ENCODE measurements at places on chromosomes 7 and 10. TPM values are rescaled to one million over a fixed set of nuclear protein-coding genes. Genes with fewer than 3 reads are reported as not detected.
A peak's percentile ranks its signal among the peaks of the same experiment; 100 is the strongest.

TFEC gene
- 0.73 TPM for total RNA-seq

CALML3 gene
- not detected for total RNA-seq

ZNF783 gene
- total RNA-seq: 12.7 TPM

ELMO1 gene
- 64.0 TPM for total RNA-seq

SLC26A5 gene
- total RNA-seq: not detected

GRCh38 chr10:130185591-130185990 is 49.4 kb downstream of the GLRX3 start:
- DNase-seq: no peak
- no peak overlapping the region for H3K27ac ChIP-seq
- H3K36me3 ChIP-seq: peaks cover 19% of the 10 kb centered on the region

DNA sequence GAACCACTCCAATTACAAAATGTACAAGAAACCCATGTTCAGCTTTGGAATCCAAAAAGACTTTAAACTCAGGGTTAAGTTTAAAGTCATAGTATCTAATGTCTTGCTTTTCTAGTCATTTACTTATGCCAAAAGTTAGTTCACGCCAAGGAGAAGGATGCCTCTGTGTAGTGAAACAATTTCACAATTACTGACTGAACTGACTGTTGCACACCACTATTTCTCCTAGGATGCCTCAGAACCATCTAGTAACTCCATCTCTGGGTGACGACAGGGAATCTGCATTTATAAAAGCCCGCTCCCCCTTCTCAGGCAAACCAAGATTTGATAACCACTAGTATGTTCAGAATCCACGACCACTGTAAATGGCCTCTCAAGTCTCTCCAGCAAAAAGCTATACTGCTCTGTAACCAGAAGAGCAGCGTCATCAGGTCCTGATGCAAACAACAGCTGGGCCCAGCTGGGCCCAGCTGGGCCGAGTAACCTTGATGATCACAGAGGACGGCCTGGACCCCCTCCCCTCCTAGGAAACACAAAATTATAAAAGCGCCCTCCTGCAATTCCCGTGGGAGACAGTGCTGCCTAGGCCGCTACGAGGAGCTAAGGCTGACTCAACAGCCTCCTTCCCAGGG is 680 bp upstream of the ADO start:
- peak overlapping the region; percentile 100 for H3K27ac ChIP-seq
- peak overlapping the region; percentile 93 for H3K4me3 ChIP-seq
- peaks cover 36% of the 10 kb centered on the region for H3K36me3 ChIP-seq
- H3K27me3 ChIP-seq: peaks cover 11% of the 10 kb centered on the region
- H3K4me1 ChIP-seq: peaks cover 39% of the 10 kb centered on the region

DNA sequence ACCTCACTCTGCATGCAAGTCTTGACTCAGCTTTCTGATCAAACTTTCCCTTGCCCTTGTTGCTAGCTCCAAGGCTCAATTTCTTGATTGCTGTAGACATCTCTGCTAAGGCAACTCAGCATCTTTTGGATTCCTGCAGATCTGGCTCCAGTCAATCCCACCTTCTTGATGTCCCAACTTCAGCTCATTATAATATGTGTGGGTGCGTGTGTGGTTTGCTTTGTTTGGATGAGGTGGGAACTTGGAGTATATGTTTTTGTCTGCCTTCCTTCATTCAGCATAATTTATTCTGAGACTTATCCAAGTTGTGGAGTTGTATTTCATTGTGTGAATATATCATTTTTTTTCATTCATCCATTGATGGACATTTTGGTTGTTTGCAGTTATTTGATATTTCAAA is 364.8 kb upstream of the IGFBP3 start:
- H3K4me1 ChIP-seq: no peaks in the 10 kb centered on the region
- H3K27me3 ChIP-seq: no peaks in the 10 kb centered on the region
- H3K27ac ChIP-seq: no peak overlapping the region
- no peak overlapping the region for H3K4me3 ChIP-seq

GRCh38 chr10:78255214-78255613 is 221.6 kb downstream of the RPS24 start:
- no peak overlapping the region for H3K4me3 ChIP-seq
- peaks cover 12% of the 10 kb centered on the region for H3K4me1 ChIP-seq

- H3K27me3 ChIP-seq: no peaks in the 10 kb centered on the region
- H3K36me3 ChIP-seq: no peaks in the 10 kb centered on the region
- H3K27ac ChIP-seq: no peak overlapping the region
- H3K4me3 ChIP-seq: no peak overlapping the region
- no peak for DNase-seq
- no peaks in the 10 kb centered on the region for H3K4me1 ChIP-seq
Measured at GRCh38 chr10:33813415-33813814, 478.9 kb upstream of the NRP1 start.

GRCh38 chr10:29386342-29386999 is 97.6 kb downstream of the LYZL1 start:
- H3K36me3 ChIP-seq: no peaks in the 10 kb centered on the region
- no peak overlapping the region for H3K4me3 ChIP-seq
- peaks cover 19% of the 10 kb centered on the region for H3K4me1 ChIP-seq
- peaks cover 5% of the 10 kb centered on the region for H3K27me3 ChIP-seq
- H3K27ac ChIP-seq: no peak overlapping the region
